ENCODE measurements at places on chromosomes 3 and 15.

GRCh38 chr3:103446953-103447629 lies 1012.3 kb downstream of the ZPLD1 start:
- DNase-seq = no peak

GRCh38 chr3:49602877-49603411 lies 48.7 kb downstream of the BSN start:
- peak; percentile 81 for DNase-seq

DNA sequence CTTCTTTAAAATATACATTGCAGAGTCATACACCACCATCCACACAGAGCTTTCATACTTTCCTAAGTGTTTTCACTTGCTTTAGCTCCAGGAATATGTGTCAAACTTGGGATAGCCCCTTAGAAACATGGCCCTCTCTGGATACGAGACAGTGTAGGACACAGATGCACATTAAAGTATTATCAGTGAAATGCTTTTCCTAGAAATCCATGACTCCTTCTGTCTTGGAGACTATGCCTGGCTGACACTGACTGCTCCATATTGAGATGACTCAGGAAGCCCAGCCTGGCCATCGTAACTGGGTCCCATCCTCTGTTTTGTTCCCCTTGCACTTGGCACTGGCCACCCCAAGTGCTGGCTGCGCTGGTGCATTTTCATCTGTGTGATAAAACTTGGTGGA lies 204.8 kb downstream of the PDZRN3 start:
- DNase-seq = no peak

- no peak for DNase-seq
These were observed 192.4 kb upstream of the IGF1R start for GRCh38 chr15:98455904-98456303.

DNA sequence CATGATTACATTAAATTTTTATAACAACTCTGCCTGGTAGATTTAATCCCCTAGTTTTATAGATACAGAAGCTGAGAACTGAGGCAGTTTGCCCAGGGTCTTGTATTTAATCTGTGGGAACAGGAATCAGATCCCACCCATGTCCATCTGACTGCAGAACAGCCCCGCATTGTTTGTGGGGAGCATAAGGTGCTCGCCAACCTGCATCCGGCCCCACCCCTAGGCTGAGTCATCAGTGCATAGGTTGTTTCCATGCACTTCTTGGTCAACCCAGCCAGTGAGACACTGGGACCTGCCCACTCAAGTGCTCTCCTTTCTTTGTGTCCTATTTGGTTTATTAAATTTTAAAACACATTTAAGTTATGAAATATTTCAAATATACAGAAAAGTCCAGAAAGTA lies 266.2 kb downstream of the OPA1 start:
- no peak for DNase-seq

- DNase-seq = no peak
These were observed 174.3 kb downstream of the MAGI1 start for GRCh38 chr3:65864357-65864904.

GRCh38 chr15:63332367-63333124 lies 49.1 kb downstream of the CA12 start:
- DNase-seq = no peak

- DNase-seq = no peak
These were observed 2.6 kb downstream of the PCSK6 start for GRCh38 chr15:101486696-101487459.
